HS-5 (cell line): ENCODE measurements at places on chromosomes 16 and 17.

GRCh38 chr16:89026121-89026612, 49.2 kb upstream of the CBFA2T3 start:
- no peak for DNase-seq

DNA sequence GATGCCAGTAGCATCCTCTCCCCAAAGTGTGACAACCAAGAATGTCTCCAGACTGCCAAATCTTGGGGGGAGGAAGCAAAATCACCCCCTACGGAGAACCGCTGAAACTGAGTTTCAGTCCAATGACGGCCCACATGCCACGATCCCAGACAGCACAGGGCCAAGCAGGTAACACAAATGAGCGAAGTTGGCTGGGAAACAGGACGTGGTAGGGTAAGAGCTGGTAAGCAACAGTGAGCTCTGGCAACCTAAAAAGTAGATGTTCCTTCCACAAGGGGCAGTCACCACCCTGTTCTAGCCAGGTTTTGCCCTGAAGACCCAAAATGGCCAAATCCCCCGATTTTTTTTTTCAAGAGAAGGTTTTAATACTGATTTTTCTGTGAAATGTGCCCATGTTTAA, 25.4 kb downstream of the ZFHX3 start:
- DNase-seq = no peak

DNA sequence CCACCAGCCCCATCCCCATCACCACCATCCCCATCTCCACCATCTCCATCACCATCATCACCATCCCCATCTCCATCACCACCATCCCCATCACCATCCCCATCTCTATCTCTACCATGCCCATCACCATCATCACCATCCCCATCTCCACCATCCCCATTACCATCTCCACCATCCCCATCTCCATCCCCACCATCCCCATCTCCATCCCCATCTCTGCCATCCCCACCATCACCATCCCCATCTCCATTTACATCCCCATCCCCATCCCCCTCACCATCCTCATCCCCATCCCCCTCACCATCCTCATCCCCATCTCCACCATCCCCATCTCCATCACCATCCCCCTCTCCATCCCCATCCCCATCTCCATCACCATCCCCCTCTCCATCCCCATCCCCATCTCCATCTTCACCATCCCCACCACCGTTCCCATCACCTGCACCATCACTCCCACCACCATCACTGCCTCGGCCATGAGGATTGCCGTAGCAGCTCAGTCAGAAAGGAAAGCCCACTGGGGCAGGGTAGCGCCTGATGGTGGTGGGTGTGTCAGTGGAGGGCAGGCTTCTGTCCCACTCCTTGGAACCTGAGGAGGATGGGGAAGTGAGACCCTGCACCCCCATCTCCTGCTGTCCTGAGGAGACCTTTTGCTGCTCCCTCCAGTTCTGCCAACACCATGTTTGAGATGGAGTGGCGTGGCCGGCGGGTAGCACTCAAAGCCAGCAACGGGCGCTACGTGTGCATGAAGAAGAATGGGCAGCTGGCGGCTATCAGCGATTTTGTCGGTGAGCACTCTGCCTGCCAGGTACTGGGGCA, 7.5 kb downstream of the FSCN2 start:
- DNase-seq = no peak

- no peak for DNase-seq
These were observed 21.5 kb downstream of the SLC7A6OS start for GRCh38 chr16:68289202-68289601.

DNA sequence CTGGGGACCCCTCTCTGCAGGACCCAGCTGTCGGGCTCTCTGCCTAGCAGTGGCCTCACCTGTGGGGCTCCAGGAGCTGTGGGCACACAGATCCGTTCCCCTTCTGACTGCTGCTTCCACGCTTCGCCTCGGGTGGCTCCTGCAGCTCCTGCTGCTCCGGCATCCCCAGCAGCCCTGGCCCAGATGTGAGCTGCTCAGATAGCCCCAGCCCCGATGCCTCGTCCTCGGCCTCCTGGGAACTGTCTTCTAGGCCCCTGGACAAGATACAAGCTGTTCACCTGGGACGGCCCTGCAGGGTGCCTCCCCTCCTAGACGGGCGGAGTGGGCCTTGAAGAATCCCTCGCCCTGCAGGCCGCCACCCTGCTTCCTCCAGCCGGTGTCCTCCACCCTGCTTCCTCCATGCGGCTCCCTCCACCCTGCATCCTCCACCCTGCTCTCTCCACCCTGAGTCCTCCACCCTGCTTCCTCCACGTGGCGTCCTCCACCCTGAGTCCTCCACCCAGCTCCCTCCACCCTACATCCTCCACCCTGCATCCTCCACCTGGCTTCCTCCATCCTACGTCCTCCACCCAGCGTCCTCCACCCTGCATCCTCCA, 11.0 kb downstream of the EMC6 start:
- no peak for DNase-seq

GRCh38 chr17:16980813-16981731, 9.2 kb upstream of the TNFRSF13B start:
- DNase-seq = peak; percentile 23

DNA sequence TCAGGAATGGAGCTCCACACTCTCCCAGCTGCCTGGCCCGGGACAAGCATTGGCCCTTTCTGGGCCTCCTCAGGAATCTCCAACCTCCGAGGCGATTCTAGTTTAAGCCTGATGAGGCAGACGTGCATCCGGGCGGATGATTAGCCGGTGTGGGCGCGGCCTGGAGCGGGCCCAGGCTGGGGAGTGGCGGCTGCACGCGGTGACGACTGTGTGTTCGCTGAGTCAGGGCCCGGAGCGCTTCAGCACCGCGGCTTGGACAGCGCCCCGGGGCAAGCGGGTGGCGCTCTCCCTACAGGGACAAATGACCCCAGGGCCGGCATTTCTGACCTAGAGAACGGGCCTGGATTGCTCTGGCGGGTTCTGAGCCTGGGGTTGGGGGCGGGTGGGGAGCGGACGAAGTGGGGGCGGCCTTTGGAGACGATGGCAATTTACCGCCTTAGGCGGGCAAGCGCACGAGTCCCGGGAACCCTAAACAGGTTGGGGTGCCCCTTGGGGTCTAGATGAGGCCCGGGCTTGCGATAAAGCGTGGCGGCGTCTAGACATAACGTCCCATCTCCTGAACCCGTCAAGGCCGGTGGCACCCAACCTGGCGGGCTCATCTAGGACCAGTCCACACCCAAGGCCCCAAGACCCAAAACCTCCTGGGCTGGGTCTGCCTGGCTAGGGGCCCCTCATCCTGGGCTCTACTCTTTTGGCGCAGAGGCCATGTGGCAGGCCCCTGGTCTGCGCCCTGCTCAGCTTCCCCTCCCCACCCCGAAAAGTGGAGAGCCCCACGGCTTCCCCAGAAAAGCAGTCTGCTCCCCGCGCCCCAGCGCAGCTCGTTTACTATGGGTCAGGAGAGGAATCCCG, 22.3 kb upstream of the ZNHIT3 start:
- DNase-seq = no peak

DNA sequence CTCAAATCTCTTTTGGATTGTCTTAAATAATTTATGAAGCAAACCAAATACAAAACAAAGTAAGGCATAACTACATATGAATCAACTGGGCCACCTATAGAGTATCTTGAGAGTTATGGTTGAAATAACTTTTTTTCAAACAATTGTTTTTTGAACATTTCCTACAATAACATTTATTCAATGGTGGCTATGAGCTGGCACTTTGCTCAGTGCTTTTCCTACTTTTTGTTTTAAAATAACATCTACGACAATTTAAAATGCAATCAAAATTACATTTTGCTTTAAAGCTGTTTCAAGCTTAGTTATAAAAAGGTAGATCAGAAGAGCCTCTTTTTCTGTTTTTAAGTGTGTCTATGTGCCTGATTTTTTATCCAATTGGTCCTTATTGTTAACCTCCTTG, 83.8 kb downstream of the SNX11 start:
- no peak for DNase-seq

GRCh38 chr16:370979-371514, 709 bp upstream of the MRPL28 start:
- no peak for DNase-seq

DNA sequence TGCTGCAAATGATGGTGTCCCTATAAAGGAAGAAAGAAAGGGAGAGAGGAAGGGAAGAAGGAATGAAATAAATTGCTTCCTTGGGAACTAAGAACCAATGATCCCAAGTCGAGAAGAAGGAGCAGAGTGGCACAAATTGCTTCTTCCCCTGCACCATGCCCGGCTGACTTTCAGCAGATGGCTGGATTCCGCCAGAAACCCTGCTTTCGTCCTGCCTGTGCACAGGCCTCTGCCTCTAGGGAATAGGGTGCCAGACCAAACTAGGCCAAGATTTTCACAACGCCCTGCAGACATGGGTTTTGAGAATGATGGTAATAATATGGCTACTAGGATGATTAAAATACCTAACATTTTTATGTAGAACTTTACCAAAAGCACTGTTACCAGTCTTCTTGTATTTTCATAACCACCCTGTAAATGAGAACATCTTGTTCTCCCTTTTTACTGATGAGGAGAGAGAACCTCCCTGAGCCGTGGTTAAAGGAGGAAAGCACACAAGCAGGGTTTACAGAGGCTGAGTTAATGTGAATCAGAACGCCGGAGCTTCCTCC, 122.1 kb upstream of the HSBP1 start:
- no peak for DNase-seq

- no peak for DNase-seq
These were observed 111.3 kb downstream of the HS3ST3A1 start for GRCh38 chr17:13490427-13490826.

DNA sequence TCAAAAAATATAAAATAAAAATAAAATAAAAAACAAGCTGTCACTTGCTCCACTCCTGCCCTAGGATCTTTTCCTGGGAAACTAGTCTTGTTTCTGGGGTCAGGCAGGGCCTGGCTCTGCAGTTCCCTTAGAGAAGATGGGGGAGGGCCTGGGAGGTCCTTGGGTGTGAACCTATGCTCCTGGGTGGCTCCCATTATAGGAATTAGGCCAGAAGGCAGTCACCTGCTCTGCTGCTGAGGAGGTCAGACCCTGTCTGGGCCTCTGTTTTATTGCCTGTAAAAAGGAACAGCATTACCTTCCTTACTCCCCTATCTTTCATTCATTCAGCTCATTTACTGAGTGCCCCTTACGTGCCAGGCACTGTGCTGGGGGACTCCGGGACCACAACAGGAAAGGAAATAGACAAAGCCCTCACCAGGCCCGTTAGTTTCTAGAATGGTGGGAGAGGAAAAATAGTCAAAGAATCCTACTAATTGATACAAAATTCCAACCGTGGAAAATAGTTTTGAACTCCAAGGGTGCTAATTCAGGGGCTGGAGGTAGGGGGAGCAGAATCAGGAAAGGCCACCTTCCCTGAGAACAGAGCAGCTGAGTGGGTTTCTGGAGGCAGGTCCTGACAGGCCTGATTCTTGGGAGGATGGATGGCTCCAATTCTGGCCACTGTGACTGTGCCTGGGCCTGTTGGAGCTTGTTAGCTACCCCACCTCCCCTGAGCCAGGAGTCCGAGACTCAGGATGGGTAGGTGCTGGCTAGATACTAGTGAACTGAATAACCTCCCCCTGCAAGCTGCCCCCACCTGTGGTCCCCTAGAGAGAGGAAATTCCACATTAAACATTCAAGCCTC, 1.3 kb upstream of the SLC46A1 start:
- no peak for DNase-seq

GRCh38 chr16:84715424-84715823, 15.6 kb downstream of the USP10 start:
- no peak for DNase-seq

DNA sequence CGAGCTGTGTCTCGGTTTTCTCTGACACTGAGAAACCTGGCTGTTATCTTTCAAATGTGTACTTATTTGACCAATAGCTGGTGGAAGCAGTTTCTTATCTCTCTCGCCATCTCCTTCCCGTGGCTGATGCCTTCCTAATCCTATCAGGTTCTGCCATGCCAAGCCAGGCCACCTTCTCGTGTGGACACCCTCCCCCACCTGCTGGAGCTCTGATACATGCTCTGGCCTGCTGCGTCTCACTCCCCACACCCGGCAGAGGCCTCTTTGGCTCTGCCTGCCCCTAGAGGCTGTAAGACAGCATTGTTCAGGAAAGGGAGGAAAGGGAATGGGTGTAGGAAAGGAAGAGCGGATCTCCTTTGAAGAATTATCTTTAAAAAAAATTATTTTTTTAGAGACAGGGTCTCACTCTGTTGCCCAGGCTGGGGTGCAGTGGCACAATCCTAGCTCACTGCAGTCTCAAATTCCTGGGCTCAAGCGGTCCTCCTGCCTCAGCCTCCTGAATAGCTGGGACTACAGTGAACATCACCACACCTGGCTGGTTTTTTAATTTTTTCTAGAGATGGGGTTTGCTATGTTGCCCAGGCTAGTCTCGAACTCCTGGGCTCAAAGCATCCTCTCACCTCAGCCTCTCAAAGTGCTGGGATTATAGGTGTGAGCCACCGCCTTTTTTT, 7.5 kb upstream of the ARMC5 start:
- DNase-seq = peak; percentile 18

DNA sequence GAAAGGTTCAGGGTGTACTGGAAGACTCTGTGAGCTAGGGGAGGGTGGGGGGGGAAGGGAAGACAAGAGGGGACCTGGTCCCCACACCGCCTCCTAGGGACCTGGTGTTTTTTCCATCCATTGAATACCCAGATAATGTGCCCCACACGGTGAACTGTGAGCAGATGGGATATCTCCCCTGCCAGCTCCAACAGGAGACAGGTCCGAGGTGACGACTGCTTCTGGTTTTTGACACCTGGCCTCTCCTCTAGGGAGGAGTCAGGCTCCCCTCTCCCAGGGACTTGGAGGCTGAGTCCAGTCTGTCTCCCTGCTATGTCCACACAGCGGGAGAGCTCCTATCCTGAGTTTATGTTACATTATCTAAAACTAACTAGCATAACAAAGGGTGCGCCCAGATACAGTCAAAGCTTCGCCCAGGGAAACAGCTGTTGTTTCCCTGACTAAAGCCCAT, 1.8 kb downstream of the MARVELD3 start:
- no peak for DNase-seq
